Stimulated activated CD8-positive, alpha-beta memory T cell treated with anti-CD3 and anti-CD28 coated beads, Interleukin-4, amount 100 ng/mL, for 1 hour (primary cell): ENCODE measurements at places on chromosomes 1 and 21.

GRCh38 chr21:42779431-42779861 is 99.9 kb downstream of the WDR4 start:
- no peak for DNase-seq

DNA sequence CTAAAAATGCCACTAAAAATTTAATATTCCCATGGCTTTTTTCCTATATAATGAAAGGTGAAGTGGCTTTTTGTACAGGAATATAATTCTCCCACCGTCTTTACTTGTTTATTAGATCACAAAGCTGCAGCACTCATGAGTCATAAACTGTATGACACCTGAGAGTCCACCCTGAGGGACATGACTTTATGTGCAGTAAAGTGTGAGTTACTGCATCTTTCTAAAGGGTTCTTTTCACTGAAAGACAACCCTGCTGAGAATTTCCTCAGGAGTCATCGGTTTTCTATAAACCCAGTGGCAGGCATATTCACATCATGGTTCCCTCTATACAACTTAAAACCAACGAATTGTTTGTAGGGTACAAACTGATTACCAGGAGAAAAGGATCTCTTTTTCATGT is 77.4 kb downstream of the APP start:
- DNase-seq: no peak

DNA sequence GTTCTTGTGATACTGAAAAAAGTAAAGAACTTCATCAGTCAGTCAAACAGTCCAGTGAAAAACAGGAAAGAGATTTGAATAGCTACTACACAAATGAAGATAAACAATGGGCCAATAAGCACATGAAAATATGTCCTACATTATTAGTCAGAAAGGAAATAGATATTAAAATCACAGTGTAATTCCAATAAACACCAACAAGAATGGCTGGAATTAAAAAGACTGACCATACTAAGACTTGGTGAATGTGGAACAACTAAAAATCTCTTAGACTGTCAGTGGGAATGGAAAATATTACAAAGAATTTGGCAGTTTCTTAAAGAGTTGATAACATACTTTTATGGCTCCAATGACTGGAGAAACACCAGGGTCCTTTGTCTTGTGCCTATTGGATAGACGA is 241.8 kb upstream of the USP24 start:
- no peak for DNase-seq

GRCh38 chr21:42745511-42746239 is 92.3 kb downstream of the PDE9A start:
- DNase-seq: no peak

- no peak for DNase-seq
These were observed 11.6 kb upstream of the TTC39A start for GRCh38 chr1:51341876-51342496.

- no peak for DNase-seq
These were observed 91.2 kb upstream of the FAM78B start for GRCh38 chr1:166258017-166258416.

GRCh38 chr21:25563361-25564116 is 43.7 kb downstream of the MRPL39 start:
- no peak for DNase-seq

- DNase-seq: peak; percentile 31
These were observed at the start of gene SLC25A24 for GRCh38 chr1:108199781-108200686. Gene SLC25A24, minus strand, starts transcription at chr1:108200343. Its CDS starts 205 bp downstream, at chr1:108200138.

- DNase-seq: no peak
These were observed 663 bp downstream of the ACOT7 start for GRCh38 chr1:6392809-6393399.

GRCh38 chr1:22567197-22567596 is 3.9 kb downstream of the EPHA8 start:
- DNase-seq: no peak

DNA sequence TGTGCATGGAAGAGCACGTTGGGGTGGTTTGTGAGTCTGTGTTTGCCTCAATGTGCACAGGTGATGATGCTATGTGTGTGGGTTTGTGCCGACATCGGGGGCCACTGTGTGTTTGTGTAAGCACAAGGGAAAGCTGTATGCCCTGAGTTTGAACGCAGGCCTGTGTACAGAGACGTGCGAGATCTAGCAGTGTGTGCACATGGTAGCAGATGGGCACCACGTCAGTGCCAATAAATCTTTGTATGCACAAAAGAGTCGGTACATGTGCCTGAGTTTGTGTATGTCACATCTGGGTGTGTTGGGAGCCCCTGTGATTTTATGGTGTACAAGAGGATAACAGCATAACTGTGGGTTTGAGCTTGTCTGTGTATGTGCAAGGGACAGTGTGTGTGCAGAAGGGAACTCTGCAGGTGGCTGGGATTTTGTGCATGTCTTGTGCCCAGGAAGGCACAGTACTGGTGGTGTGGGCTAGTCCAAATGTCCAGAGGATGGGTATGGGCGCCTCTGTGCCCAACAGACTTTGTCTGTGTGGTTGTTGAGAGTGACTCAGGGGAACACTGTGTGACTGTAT is 32.0 kb upstream of the WASF2 start:
- DNase-seq: no peak

GRCh38 chr1:93699503-93700168 is 18.0 kb upstream of the BCAR3 start:
- DNase-seq: no peak

DNA sequence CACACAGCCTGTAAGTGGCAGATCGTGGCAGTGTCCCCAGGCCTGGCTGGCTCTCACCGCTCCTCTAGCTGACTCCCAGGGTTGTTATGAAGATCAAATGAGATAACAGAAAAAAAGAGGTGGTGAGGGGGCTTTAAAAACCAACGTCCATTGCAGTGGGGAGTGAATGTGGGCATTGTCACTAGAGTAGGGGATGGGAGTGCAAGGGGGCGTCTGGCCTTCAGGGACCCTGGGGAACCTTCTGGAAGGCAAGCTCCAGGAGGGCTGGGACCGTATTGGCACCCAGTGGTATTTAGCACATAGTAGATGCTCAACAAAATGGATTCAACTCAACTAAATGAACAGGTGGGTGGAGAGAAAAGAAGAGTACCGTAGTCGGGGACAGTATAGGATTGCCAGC is 3.4 kb downstream of the PLA2G2D start:
- DNase-seq: no peak

DNA sequence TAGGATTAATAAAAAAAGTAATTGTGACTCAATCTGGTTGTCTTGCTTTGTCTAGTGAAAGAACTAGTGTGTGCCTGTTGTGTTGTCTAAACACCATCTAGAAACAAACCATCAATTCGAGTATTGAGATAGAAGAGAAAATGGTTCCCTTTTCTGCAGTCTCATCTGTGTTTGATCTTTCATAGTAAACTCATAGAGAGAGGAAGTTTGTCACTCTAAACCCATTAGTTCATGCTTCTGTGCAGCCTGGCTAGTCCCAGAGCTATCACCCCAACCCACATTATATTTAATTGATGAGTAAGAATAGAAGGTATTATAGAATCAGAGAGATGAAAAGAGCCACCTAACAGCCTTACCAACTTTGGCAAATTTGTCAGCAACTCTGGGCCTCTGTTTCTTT is 99.5 kb downstream of the TGFB2 start:
- no peak for DNase-seq

DNA sequence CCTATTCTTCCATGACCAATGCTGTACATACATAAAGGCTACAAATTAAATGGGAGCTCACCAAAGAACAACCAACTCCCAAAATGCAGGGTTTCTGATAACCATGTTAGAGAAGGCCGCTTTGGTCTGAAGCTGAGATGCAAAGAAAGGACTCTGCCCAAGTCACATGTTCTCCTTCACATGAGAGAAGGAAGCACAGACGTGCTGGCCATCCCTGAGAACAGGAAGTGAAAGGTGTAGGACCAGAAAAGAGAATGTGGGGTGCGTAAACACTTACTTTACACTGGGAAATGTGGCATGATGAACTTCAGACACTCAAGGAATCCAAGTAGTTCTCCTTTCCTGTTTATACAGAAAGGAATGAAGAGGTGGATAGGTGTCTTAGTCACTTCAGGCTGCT is 31.7 kb upstream of the TADA1 start:
- DNase-seq: no peak

- no peak for DNase-seq
These were observed 17.1 kb upstream of the PINK1 start for GRCh38 chr1:20615946-20616846.

DNA sequence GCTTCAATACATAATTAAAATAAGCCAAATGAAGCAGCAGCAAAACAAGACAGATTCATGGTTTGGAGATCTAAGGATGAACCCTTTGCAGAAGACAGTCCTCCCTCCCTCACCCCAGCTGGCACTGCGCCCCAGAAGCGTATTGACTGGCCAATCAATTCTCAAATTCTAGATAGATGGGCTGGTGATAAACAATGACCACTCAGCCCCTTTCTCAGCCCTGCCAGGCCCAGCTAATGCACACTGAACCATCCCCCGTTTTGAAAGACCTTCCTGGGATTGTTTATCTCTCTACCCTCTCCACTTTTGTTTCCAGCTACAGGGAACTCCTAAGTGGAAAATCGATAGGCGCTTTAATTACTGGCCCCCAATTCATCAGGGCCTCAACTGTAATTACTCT is 29.0 kb downstream of the TNR start:
- DNase-seq: no peak

- no peak for DNase-seq
These were observed 49.4 kb upstream of the COL18A1 start for GRCh38 chr21:45355573-45355972.

GRCh38 chr1:162861101-162861500 is at the start of gene CCDC190:
Gene CCDC190, minus strand, starts transcription at chr1:162861175. Its CDS starts 1,529 bp downstream, at chr1:162859646.
- DNase-seq: no peak

DNA sequence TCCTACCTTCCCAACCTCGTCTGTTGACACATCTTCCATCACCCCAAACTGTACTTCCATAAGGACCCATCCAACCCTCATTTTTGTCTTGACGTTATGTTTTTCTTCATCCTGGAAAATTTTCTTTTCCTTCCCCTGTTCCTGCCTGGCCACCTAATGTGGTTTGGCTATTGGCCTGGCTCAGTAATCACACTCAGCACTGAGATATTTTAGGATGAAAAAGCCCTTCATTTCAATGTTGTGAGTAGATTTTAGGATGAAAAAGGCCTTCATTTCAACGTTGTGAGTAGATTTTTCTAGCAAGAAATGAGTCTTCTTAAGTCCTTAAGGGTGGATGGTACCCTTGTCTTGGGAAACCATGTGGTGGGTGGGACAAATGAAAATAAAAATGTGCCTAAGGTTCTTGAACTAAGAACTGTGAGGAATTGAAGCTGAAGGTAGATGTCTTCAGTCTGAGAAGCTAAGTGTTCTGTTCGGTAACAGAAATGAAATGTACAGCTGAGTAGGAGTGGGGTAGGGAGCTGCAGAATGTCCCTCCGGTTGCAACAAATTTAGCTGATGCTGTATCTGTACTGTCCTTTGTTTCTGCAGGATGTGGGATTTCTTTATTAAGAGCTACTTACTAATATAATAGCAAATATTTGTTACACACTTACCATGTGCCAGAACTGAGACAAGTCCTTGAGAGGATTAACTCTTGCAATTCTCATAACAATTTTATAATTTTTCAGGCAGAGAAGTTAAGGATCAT is 36.1 kb downstream of the DNTTIP2 start:
- no peak for DNase-seq

- DNase-seq: no peak
These were observed 29.4 kb upstream of the MEF2D start for GRCh38 chr1:156530006-156530405.

GRCh38 chr1:115479055-115479482 is 141.0 kb upstream of the NGF start:
- DNase-seq: no peak

- DNase-seq: no peak
These were observed 3.4 kb downstream of the CBR1 start for GRCh38 chr21:36073181-36073580.

- no peak for DNase-seq
These were observed 3.9 kb upstream of the CLSTN1 start for GRCh38 chr1:9827558-9828185.

DNA sequence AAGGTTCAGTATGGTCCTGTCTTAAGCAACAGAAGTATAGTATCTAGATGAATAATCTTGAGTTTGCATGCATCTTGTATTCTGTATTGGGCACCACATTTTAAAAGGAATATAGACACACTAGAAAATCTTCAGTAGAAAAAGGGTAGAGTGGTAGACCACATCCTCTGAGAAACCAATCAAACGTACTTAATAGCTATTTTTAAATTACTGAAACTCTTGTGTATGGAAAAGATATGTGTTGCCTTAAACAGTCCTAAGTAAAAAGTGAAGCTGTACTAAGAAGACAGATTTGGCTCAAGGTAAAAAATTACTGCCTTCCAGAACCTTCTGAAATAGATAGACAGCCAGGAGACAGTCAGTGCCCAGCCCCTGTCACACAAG is 3.1 kb downstream of the CTXND2 start:
- DNase-seq: no peak

GRCh38 chr1:160154790-160155189 is 3.4 kb downstream of the ATP1A4 start:
- no peak for DNase-seq

GRCh38 chr1:98373056-98373455 is 288.5 kb upstream of the SNX7 start:
- no peak for DNase-seq

DNA sequence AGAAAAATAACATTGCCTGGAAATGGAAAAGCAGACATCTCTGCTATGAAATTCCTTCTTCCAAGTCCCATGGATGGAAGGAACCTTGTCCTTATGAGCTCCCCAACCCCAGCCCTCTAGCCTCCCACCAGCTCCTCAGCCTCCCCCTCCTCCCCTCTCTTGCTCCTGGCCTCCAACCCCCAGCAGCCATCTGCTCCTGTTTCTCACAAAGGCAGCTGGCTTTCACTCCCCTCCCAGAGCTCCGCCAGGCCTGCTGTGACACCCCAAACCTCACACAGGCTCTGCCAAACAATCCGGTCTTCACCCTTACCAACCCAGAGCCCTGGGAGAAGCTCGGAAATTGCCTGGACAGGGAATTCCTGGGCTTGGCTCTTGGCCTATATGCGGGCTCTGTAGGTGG is 69.2 kb downstream of the KLHDC7A start:
- no peak for DNase-seq

DNA sequence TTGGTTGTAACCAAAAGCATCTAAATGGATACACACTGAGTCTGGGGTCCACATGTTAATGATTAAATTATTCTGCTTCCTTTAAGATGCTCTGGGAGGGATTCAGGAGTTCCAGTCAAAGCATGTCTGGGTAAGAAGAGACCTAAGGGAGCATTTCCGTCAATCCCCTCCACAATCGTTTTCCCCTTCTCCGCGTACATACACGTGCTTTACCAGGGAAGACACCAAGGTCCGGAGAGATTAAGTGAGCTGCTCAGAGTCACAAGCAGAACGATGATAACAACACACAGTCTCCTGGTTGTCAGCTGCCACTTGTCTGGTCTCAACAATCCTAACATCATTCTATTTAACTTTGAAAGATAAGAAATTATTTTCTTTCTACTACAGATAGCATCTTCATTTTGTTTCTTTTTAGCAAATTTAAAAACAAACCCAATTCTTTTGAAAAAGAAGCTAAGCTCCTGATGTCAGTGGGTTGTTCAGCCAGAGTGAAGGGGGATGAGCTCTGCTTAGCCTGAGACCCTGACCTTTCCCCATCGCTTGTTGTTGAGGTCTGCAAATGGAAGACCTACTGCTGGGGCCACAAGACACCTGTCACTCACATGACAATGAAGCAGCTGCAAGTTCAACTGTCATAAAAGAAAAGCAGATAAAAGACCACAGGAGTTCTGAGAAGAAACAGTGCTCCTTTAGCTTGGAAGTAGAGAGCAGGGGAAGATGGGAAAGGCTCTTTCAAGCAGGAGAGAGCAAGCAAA is 4.5 kb downstream of the PAFAH2 start:
- DNase-seq: no peak

GRCh38 chr1:31879981-31880608 is 58.1 kb downstream of the PTP4A2 start:
- DNase-seq: no peak

- DNase-seq: no peak
These were observed 40.9 kb downstream of the SMYD2 start for GRCh38 chr1:214321705-214322453.

GRCh38 chr1:109170035-109170764 is 43.5 kb upstream of the SARS1 start:
- no peak for DNase-seq
